A549 treated with RU486 at 1 μM for 4 hours (cell line): ENCODE measurements at places on chromosomes 3 and 15. TPM values are rescaled to one million over a fixed set of nuclear protein-coding genes. Genes with fewer than 3 reads are reported as not detected.

CTNNB1 gene
- total RNA-seq: 159 to 195 TPM (median 165 TPM) in 5 replicates

ROPN1 gene
- not detected in 5 replicates for total RNA-seq

DLL4 gene
- 0.35 to 0.81 TPM (median 0.67 TPM) in 5 replicates for total RNA-seq

ADGRG7 gene
- total RNA-seq: not detected in 5 replicates

MUC20 gene
- 0.51 to 1.1 TPM (median 0.80 TPM) in 5 replicates for total RNA-seq

IL17RC gene
- total RNA-seq: 11.9 to 16.6 TPM (median 13.0 TPM) in 5 replicates

RLBP1 gene
- total RNA-seq: not detected in 5 replicates

TEX55 gene
- total RNA-seq: not detected in 5 replicates

TJP1 gene
- 47.2 to 73.0 TPM (median 64.0 TPM) in 5 replicates for total RNA-seq

PTPRG gene
- 2.1 to 2.8 TPM (median 2.5 TPM) in 5 replicates for total RNA-seq

SERPINI2 gene
- total RNA-seq: not detected in 5 replicates

LSG1 gene
- 28.8 to 36.0 TPM (median 31.3 TPM) in 5 replicates for total RNA-seq
